NCI-H524 (cell line): ENCODE measurements at places on chromosomes 6 and 20.
A peak's percentile ranks its signal among the peaks of the same experiment; 100 is the strongest.

- no peak for DNase-seq
These were observed at the start of gene TREML1 for GRCh38 chr6:41153992-41154625. TSS of gene TREML1 (minus strand) at chr6:41154347. CDS start at chr6:41154288, 59 bp downstream.

GRCh38 chr6:101397199-101397598, 3.7 kb downstream of the GRIK2 start:
- DNase-seq, result peak; percentile 83

DNA sequence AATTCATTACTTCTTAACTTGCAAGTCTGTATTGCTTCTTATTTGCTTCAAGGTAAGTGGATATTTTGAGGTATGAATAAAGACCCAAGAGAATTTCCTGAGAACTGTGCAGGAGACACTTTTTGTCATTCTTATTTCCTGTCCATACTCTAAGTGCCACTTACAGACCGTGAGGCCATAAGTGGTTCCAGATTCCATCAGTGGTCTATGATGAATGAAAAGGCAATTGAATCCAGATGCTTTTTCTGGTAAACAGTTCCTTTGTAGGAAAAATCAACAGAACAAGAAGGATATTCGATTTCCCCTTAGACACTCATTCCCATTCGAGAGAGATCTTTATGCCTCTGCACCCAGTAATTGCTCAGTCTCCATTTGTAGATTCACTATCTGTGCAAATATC, 58.3 kb upstream of the PDE10A start:
- no peak for DNase-seq

DNA sequence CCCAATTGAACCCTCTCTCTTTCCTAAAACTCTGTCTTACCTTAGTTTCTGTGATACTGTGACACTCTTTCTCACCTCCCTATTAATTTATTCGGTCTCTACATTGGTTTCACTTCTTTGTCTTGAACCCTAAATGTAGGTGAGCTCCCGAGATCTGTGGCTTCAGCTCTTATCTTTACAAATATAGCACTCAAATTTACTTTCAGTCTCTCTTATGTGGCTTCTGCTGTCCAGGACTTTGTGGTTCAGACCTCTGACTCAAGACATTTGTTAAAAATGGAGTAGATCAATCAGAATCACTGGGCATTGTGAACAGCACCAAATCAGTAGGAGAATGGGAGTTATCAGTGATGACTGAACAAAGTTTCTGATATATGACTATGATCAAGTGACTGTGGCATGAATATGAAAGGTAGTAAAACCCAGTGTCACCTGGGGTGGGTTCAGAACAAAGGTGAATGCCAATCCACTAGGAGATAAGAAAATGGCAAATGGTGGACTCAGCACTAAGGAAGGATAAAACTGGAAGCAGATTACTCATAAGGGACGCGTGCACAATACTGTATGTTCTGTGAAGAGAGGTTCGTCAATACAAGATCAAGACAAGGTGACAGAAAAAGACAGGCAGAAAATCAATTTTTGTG, 27.2 kb downstream of the IL17F start:
- no peak for DNase-seq

GRCh38 chr6:83514466-83514865, 2.1 kb downstream of the PRSS35 start:
- DNase-seq, result no peak

DNA sequence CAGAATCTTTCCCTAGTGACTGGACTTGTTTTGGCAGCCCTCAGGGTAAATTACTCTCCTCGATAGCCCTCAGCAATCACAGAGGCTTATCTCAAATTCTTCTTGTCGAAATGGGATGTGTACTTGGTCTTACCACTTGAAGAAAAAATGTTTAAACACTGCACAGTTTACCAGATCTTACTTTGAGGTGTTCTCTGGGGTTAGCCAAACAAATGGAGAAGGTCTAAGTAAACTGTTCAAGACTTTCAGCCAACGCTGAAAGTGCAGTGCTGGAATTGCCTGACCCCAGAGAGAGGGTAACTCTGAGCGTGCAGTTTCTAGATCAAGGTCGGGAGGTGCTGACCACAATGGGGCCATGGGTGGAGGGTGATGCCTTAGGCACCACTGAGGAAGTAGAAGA, 39.2 kb downstream of the MYLIP start:
- no peak for DNase-seq

DNA sequence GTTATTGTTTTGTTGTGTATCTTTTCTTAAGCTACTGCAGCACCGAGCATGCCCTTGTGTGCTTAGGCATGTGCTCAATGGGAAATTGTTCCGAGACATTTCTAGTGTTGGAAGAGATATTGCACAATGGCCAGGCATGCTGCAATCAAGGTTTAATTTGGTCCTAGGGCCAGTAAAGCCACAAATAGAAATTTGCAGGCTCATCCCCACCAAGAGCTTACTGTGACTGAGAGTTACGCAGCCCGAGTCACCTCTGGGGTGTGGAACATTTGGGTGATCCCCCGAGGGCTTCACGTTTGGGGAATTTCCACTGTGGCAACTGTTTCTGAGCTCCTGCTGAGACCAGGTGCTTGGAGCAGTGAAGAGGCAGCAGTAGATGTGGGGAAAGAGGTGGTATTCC, 65.8 kb downstream of the ADTRP start:
- DNase-seq, result no peak

DNA sequence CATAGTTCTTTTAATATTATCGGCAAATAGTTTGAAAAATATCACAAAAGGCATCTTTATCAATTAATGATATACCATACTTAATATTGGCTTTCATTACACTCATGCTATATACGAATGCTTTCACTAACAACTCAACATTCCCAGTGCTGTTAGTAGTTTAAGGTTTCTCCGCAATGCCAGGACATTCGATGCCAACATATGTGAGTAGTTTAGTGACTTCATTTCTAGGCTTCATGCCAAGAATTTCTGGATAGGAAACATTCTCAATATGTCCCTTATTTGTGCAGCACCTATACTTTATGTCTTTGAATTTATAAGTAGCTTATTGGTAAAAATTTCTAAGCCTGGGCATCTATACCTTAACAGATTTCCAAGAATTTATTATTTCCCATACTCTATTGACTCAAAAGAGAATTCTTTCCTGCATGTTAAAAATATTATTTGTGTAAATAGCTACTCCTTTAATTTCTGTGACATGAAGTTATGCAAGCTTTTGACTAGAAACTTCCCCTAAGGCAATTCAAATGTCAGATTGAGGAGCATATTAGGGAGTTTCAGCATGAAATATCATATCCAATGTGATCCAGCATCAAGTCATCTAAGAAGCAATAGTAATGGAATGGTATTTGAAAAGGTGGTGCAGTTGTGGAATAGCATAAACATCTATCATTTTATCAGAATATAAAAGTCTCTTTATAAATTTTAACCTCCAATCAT, 236.0 kb upstream of the STXBP5 start:
- peak; percentile 85 for DNase-seq

DNA sequence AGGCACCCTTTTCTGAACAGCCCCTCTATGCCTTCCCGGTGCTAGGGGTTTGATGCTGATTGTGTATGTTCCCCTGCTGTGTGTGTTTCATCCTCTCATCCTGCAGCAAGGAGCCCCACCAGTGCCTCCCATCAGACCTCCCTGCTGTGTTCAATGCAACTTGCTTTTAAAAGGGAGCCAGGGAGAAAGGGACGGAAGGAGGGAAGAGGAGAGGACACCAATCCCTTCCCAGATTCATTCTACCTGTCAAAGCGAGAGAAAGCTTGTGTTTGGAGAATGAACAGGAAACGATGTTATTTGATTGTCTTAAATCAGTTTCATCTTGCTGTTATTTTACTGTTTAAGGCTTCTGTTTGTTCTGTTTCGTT, 259.2 kb downstream of the ADGB start:
- DNase-seq, result peak; percentile 44

GRCh38 chr6:128512296-128512695, 8.1 kb downstream of the PTPRK start:
- no peak for DNase-seq
